NT2/D1 (cell line): ENCODE measurements at places on chromosomes 6 and 20.
A peak's percentile ranks its signal among the peaks of the same experiment; 100 is the strongest.

DNA sequence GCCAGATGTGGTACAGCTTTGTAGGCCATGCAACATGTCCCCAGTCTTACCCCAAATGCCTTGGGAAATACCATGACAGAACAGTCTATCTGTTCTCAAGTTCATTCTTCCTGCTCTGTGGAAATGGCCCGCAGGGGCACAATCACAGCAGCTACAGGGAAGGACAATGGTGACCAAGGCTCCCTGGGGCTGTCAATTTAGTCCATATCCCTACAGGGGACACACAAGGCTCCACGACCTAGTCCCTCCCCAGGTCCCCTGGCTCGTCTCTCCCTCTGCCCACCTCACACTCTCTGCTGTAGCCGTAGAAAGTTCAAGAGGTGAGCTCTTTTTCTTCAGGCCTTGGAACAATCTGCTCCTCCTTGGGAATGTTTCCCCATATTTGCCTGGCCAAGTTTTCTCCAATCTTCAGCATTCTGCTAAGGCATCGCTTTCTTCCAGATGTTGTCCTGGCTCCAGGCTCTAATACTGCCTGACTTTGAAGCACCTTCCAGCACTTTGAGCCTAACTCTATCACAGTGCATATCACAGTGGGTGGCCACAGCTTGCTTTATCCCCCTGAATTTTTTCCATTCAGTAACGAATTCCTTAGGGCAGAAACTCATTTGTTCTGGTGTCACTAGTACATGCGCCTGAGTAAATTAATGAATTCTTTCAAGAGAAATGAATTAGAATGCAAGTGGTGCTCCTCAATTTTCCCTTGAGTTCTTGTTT is 92.6 kb downstream of the MAP3K7 start:
- DNase-seq, result peak; percentile 69

DNA sequence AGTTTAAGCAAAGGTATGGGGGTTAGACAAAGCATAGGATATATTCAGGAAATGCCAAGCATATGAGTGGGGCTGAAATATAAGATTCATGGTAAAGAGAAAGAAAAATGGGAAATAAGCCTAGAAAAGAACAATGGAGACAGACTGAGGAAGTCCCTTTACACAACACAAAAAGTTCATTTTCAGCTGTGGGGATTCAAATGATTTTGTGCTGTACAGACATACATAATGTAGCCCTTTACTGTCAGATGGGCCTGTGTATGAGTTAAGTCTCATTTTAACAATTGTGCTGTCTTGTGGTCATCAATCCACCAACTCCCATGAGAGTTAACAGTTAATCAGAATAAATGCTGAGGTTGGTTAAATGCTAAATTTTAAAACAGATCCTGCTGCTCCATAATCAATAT is 37.2 kb downstream of the REV3L start:
- DNase-seq, result no peak

GRCh38 chr6:72724545-72724944 is 102.7 kb downstream of the KCNQ5 start:
- no peak for DNase-seq

- DNase-seq, result no peak
Measured at GRCh38 chr6:18390476-18390875, 3.3 kb downstream of the RNF144B start.

GRCh38 chr20:5145365-5146098 is 18.7 kb downstream of the CDS2 start:
- no peak for DNase-seq

GRCh38 chr6:36822506-36823269 is 16.6 kb downstream of the CPNE5 start:
- no peak for DNase-seq

DNA sequence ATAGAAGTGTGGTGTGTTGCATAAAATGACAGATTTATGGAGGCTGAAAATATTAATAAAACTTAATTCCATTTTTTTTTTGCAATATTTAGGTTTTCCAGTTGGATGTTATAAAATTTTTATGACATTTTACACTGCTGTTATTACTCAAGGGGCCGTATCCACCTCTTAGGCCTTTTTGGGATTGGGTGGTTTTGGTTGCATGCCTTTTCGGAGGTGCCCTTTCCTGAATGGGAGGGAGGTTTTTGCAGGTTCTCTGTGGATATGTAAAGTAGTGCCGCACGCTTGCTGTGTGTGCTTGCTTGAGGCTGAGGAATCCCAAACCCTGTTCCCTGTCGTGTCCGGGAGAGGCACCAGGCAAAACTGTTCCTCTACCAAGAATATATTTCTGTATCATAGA is 6.8 kb downstream of the ARID1B start:
- no peak for DNase-seq

- DNase-seq, result no peak
Measured at GRCh38 chr6:124962639-124963415, 590 bp downstream of the RNF217 start.

DNA sequence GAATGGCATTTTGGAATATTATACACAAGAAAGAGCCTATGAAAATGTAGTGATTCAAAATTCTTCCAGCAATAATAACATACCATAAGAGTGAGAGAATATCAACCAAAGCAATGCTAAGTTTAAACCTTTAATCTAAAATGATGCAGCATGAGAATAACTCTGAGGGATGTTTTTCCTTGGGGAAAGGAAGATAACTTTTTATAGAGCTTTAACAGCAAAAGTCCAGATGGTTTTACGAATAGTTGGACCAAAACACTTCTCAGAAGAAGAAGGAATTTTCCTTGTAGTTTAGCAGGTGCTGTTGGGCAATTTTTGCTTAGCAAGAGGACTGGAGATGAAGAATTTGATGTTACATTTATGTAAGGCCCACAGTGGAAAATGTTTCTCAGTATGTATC is 1503.2 kb downstream of the HACE1 start:
- DNase-seq, result no peak

- no peak for DNase-seq
Measured at GRCh38 chr20:63294536-63294900, 1.5 kb downstream of the COL20A1 start.

DNA sequence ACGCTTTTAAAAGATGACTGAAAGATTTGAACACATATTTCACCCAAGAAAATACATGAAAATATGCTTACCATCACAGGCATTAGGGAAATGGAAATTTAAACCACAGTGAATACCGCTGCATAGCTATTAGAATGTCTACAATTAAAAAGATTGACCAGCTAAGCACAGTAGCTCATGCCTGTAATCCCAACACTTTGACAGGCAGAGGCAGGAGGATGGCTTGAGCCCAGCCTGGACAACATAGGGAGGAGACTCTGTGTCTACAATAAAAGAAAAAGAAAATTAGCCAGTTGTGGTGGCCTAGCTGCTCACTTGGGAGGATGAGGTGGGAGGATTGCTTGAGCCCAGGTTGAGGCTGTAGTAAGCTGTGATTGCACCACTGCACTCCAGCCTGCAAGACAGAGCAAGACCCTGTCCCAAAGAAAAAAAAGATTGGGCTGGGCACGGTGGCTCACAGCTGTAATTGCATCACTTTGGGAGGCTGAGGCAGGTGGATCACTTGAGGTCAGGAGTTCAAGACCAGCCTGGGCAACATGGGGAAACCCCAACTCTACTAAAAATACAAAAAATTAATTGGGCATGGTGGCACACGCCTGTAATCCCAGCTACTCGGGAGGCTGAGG is 163.7 kb upstream of the AKAP12 start:
- no peak for DNase-seq

- no peak for DNase-seq
Measured at GRCh38 chr6:83442752-83443151, 11.9 kb upstream of the ME1 start.

GRCh38 chr6:21501815-21502214 is 91.7 kb upstream of the SOX4 start:
- no peak for DNase-seq

GRCh38 chr20:61380545-61380915 is 128.5 kb downstream of the CDH4 start:
- DNase-seq, result no peak

- no peak for DNase-seq
Measured at GRCh38 chr6:63888416-63888815, 252.8 kb downstream of the PHF3 start.

GRCh38 chr6:30972816-30973215 is 10.7 kb upstream of the MUC21 start:
- no peak for DNase-seq

- no peak for DNase-seq
Measured at GRCh38 chr6:38750968-38751615, 36.0 kb downstream of the DNAH8 start.

DNA sequence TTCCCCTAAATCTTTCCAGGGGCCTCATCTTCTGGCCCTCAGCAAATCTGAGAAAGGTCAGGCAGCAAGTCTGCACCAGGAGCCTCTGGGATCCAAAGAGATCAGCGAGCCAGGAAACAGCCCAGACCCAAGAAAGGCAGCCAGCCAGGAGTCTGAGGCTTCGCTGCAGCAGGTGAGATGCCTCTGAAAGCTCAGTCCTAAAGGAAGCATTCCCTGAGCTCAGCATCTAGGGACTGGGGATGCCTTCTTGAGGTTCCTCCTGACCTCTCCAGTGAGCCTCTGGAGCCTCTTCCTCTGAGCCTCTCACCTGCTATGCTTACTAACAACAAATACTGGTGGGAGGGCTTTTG is 118.8 kb upstream of the MAFB start:
- DNase-seq, result no peak

DNA sequence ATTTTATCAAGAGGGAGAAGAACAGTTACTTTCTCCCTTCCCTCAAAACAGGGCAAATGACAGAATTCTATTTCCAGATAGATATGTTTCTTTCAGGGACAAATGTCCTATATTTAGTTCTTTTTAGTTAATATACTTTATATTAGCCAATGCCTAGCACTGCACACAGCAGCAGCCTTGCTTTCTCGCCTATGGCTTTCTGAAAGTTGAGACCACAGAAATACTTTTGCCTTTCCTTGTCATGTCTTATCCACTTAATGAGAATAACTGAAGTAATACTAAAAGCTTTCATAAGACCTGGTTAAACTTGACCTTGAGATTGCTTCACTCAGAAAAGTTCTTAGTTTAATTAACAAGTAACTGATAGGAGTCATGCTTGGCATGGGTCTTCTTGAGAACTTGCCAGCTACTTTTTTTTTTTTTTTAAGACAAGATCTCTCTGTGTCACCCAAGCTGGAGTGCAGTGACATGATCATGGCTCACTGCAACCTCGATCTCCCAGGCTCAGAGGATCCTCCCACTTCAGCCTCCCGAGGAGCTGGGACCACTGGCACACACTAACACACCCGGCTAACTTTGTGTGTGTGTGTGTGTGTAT is 159.3 kb downstream of the CDKAL1 start:
- DNase-seq, result no peak

GRCh38 chr6:151098166-151098565 is 141.6 kb upstream of the AKAP12 start:
- DNase-seq, result no peak

DNA sequence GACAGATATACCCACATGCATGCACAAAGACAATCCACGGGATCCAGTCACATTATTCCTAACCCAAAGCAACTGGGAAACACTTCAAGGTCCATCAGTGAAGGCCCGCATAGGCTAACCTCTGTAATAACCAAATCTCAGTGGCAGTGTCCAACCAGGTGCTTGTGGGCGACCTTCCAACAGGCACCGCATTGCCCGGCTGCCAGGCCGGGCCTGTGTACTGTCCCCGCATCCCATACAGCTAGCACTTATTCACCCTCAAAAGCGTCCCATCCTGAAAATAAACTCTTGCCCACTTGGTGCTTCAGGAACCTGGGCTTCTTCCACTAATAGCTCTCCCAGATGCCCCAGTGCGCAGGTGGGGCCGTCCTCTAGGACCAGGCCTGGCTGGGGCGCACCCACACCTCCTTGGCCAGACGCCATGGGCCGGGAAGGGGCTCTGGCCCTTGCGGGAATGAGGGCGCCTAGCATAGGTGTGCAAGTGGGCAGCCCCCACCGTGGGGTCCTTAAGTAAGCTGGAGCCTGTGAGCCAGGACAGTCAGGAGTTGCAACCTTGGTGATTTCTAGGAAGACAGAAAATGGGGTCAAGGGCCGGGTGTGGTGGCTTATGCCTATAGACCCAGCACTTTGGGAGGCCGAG is 1.1 kb upstream of the ENTPD6 start:
- DNase-seq, result no peak

DNA sequence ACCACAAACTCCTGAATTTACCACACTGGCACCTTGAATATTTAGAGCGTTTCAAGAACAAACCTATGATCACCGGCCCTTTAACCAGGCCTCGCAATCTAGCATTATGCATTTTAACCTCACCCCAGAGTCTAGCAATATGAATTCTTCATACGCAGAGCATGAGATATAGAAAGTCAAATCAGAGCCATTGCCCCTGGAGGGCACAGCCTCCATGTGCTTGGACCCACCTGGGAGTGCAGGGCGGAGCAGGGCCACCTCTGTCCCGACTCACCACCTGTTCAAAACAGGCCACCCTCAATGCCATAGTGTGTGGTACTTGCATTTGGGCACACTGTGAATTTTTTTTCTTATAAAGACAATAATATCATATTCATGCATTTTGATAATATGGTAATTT is 19.5 kb upstream of the AFDN start:
- DNase-seq, result no peak

- no peak for DNase-seq
Measured at GRCh38 chr6:77397561-77397960, 65.7 kb downstream of the HTR1B start.

DNA sequence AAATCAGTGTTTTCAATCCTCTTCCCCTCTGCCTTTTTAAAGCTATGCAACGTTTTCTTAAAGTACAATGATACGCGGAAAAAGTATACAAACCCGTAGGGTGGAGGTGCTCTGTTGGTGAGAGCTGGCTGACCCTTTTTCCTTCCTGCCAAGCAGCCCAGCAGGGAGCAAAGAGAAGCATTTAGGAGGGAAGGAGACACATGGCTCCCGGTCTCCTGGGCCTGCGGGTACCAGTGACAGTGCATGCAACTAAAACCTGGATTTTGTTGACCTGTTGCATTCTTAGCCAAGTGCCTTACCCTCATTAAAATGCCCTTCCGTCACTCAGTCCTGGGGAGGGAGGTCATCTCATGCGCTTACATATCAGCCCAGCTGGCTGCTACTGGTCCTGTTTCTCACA is 87.2 kb downstream of the SLX4IP start:
- DNase-seq, result no peak

DNA sequence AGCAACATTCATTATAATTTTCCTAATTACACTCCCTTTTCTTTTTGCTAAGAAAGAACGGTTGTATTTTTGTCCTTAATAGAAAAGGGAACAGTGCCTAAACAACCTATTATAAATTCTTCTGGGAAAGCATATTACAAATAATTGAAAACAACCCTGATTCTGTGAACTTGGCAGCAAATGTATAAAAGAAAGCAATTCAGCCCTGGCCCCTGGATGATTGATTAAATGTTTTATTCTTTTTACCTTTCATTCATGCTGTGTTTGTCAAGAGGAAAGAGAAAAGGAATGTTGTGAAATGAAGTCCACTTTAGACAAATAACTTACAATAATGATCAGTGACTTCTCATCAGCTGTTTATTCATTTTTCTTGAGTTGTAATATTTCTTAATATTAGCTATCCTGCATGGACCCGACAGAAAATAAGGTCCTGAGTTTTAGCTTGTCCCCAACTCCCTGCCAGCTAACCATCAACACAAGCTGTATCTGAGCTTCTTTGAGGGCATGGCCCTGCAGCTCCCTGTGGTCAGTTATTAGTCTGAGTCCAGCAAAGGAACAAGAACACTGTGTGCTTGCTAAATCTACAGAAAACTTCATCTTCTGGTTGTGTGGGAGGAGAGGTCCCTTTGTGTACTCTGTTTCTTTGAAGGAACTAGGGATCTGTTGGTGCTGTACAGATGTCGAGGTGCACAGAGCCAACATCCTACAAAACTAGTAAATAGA is 248.2 kb downstream of the LAMA2 start:
- no peak for DNase-seq
